CD4-positive, alpha-beta T cell treated with Interleukin-15 for 1 hour (primary cell): ENCODE measurements at places on chromosomes 4 and X.

DNA sequence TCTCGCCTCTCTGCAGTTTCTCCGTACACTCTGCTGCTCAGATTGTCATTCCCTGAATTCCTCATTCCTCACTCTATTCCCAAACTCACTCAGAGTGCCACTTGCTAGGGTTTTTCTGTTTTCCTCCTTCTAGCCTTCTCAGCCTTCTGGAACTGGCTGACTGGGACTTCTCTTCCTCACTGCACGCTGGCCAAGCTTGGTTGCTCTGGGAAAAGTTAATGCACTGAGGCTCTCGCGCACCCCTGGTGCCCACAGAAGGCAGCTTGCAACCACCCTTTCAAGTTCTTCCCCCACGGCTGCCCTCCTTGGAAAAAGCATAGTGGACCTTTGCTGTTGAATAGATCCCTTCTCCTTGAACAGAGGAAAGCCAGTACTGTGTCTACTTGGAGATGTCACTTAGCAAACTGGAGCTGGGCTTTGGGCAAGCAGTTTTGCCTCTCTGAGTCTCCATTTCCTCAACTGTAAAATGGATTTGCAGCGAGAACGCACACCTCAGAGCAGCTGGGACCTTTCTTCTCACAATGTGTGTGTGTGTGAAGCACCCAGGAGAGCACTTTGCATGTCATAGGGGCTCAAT lies 6.0 kb upstream of the CCKAR start:
- DNase-seq: no peak

- no peak for DNase-seq
Observed at GRCh38 chr4:145186729-145187128, 6.3 kb upstream of the OTUD4 start.

DNA sequence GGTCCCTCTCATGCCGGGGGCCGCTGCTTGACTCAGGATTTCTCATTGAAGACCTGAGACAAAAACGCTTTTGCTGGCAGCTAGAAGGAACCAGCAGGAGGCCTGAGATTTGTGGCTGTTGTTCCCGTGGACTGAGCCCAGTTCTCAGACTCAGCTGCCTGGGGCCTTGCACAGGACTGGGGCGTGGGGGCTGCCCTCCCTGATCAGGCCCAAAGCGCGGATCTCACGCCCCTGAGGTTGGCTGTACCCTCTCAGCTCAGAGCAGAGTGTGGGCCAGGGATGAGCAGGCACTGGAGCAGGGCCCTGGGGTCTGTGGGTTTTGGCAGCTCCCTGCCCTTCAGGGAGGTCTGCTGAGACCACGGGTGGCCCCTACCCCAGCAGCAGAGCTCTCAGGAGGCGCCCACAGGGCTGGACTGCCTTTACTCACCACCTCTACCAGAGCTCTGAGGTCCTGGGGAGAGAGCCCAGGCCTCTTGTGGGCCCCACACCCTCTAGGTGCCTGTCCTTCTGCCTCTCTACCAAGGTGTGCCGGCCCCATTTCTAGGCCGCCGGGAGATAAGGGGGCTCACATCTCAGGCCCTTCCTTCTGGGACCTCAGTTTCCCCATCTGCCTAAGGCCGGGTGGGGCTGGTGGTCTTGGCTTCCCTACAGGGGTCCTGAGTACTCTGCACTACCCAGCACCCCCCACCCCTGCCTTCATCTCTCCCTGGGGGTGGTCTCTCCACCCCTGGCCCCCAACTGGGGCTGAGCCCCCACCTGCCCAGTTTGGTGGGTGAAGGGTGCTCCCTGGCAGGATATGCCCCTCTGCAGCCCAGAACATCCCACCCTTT lies 5.6 kb downstream of the MSANTD1 start:
- no peak for DNase-seq

- DNase-seq: no peak
Observed at GRCh38 chr4:22485737-22486136, 30.1 kb downstream of the ADGRA3 start.
